ENCODE measurements at places on chromosomes 2 and 18.

- peak; percentile 96 for DNase-seq
Measured at GRCh38 chr2:45353879-45354278, 257.2 kb downstream of the SRBD1 start.

DNA sequence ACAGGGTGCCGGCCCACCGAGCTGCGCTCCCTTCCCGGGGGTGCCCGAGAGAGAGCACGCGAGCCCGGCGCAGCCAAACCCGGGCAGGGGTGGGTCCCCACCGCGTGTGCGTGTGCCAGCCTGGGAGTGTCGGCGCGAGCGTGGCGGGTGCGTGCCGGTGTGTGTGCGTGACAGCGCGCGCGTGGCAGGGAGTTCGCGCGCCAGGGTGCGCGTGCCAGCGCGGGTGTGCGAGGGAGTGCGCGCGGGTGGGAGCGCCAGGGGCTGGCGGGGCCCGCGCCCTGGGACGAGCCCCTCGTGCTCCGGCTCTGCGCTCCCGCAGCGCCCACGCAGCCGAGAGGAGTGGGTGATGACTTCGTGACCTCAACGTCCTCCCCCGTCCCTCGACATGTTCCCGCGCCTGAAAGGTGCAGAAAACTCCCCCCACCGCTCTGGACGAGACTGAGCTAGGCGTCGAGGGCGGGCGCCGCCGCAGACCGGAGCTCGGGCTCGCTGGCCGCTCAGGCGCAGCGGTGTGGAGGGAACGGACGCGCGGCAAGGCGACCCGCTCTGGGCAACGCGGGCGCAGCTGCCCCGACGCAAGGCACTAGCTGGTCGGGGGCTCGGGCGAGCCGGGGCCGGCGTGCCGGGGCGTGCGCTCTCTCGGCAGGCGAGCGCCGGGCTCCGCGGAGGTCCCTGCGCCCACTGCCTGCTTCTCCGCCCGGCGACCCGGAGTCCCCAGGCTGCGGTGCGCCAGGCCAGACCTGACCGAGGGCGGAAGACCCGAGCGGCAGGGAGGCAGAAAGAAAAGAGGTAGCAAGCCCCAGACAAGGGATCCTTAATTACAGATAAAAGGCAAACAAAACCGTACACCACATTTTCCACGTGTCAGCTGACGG, 582.8 kb downstream of the ZEB2 start:
- no peak for DNase-seq

GRCh38 chr2:85828725-85829124, 60.1 kb downstream of the ST3GAL5 start:
- DNase-seq = no peak

- DNase-seq = no peak
Measured at GRCh38 chr2:28930205-28930604, 35.7 kb downstream of the WDR43 start.

GRCh38 chr2:75462721-75463120, 98.0 kb downstream of the EVA1A start:
- no peak for DNase-seq

- no peak for DNase-seq
Measured at GRCh38 chr2:86794861-86795260, 4.1 kb upstream of the CD8A start.

- DNase-seq = no peak
Measured at GRCh38 chr18:42976869-42977590, 138.5 kb downstream of the RIT2 start.

- peak; percentile 99 for DNase-seq
Measured at GRCh38 chr2:162092658-162093556, 18.9 kb upstream of the DPP4 start.

- no peak for DNase-seq
Measured at GRCh38 chr2:55391155-55391554, 28.5 kb downstream of the CCDC88A start.

GRCh38 chr2:64439194-64439593, 14.8 kb upstream of the LGALSL start:
- DNase-seq = no peak

- peak; percentile 88 for DNase-seq
Measured at GRCh38 chr2:229454934-229455631, 184.0 kb upstream of the PID1 start.

DNA sequence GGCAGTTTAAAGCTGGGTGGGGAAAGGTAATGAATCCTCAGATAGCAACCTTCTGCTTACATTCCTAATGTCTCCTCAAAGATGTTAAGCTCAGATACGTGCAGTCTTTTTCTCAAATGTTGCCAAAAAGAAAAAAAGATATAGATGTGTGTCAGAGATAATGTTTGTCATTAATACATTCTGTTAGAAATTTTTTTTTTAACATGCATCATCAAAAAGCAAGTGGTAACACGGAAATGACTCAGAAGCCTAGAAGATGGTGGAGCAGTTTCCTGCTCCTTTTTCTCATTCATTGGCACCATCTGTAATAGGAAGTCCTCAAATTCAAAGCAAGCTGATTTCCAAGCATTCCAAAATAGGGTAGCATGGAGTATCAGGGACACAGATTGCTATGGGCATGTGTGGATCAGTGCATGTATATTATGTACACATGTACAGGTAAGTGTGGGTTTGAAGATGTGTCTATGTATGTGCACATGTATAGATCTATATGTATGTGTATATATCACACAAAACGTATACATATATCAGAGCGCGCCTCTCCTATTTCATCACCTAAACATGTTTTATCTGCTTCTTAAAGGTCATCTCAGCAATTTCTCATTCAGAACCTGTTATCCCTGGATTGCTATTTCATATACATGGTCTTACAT, 79.9 kb upstream of the ITGB6 start:
- no peak for DNase-seq

GRCh38 chr2:97740590-97741182, 27.3 kb downstream of the ZAP70 start:
- DNase-seq = no peak

GRCh38 chr2:225458431-225459117, 59.1 kb downstream of the NYAP2 start:
- no peak for DNase-seq

- no peak for DNase-seq
Measured at GRCh38 chr2:83017366-83018090, 1441.6 kb downstream of the SUCLG1 start.

- DNase-seq = no peak
Measured at GRCh38 chr18:76487782-76488181, 7.3 kb downstream of the ZNF516 start.

DNA sequence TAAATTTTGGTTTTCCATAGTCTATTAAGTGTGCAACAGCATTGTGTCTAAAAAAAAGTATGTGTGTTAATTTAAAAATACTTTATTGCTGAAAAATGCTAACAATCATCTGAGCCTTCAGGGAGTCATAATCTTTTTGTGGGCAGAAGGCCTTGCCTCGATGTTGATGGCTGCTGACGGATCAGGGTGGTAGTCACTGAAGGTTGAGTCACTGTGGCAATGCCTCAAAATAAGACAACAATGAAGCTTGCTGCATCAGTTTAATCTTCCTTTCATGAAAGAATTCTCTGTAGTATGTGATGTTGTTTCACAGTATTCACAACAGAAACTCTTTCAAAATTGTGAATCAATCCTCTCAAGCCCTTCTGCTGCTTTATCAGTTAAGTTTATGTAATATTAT, 31.3 kb downstream of the HDHD2 start:
- no peak for DNase-seq

- DNase-seq = no peak
Measured at GRCh38 chr2:20578266-20578894, 72.5 kb downstream of the HS1BP3 start.

DNA sequence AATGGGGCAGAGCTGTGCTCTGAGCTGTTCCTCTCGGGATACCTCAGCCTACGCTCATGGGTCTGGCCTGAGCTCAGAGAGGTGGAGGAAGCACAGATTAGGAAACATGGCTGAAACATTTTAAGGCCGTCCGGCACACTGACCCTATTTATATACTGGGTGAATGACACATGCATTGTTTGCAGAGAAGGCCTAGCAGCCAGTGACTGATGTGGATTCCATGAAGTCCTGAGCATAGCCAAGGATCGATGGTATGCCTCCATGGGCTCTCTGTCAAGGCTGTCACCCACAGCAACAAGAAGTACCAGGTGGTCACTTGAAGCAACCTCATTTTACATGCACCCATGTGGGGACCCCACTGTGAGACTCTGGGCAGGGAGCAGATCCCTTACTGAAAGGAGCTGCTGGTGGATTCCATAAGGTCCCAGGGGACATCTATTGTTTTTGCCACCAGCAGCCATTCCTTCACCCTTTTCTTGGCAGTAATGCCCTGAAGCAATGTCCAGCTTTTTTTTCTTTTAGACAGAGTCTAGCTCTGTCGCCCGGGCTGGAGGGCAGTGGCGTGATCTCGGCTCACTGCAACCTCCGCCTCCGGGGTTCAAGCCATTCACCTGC, 8.4 kb downstream of the PTMA start:
- no peak for DNase-seq

GRCh38 chr2:9150568-9150900, 56.1 kb upstream of the ASAP2 start:
- no peak for DNase-seq

Data from BJ (cell line).